ENCODE measurements at places on chromosomes 2 and 18.

GRCh38 chr2:200446612-200447011 lies 63.3 kb downstream of the KCTD18 start:
- DNase-seq = no peak

GRCh38 chr18:39491408-39491807 lies 1925.8 kb upstream of the CELF4 start:
- no peak for DNase-seq

- DNase-seq = no peak
These were observed 125.3 kb upstream of the NRP2 start for GRCh38 chr2:205556841-205557539.

- no peak for DNase-seq
These were observed 44.8 kb downstream of the NDUFAF7 start for GRCh38 chr2:37276291-37276690.

Data from COR-L47 (cell line).